ENCODE measurements at places on chromosomes 16 and 17.
A peak's percentile ranks its signal among the peaks of the same experiment; 100 is the strongest.

GRCh38 chr16:73399997-73400396, 352.1 kb upstream of the ZFHX3 start:
- DNase-seq: no peak

DNA sequence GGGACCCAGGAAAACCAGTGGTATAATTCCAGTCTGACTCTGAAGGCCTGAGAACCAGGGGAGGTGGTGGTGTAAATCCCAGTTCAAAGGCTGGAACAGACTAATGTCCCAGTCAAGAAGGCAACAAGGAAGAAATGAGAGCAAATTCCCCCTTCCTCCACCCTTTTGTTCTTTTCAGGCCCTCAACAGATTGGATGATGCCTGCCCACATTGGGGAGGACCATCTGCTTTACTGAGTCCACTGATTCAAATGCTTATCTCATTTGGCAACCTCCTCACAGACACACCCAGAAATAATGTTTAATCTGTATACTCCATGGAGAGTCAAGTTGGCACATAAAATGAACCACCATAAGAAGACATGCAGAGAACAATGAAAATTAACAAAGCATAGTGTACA, 61.9 kb upstream of the CRYM start:
- no peak for DNase-seq

GRCh38 chr16:54446639-54447038, 160.1 kb upstream of the IRX3 start:
- DNase-seq: peak; percentile 16

DNA sequence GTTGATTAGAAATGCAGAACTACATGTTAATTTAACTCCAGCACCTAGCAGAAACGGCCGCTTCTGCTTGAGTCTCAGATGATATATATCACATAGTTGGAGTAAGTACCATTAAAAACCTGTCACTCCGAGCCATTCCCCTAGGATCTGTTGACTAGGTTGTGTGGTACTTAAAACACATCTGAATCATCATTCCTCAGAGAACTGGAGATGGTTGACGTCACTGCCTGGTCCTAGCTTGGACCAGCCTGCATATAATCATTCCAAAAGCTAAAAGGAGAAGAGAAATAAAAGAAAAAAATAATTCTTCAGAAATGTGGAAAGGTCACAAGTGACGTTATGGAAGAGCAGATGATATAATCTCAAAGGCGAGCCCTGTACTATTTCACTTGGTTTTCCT, 31.3 kb upstream of the RASL10B start:
- no peak for DNase-seq

- no peak for DNase-seq
These were observed 916.1 kb downstream of the KCNJ2 start for GRCh38 chr17:71085238-71086033.

GRCh38 chr17:48639136-48639535, 13.0 kb upstream of the HOXB9 start:
- DNase-seq: no peak

DNA sequence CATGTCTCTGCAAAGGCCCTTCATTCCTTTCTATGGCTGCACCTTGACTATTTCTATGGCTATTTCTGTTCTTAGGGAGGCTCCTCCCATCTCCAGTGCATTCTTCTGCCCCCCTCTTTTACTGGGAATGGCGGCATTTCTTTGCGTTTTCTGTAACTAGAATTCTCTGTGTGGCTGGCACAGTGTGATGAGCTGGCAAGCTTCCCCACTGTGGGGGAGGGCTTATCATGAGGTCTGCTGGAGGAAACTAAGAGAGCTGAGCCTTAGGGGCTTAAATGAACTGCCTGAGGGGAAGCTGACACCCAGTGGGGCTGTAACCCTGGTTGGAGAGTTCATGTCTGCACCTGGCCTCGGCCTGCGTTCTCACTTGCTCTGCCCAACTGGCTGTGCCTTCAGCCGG, 1.5 kb upstream of the CARD14 start:
- DNase-seq: no peak

- no peak for DNase-seq
These were observed 2.9 kb downstream of the UBN1 start for GRCh38 chr16:4850211-4850610.

- DNase-seq: no peak
These were observed 1017.1 kb upstream of the EEF2KMT start for GRCh38 chr16:6114691-6115090.

- no peak for DNase-seq
These were observed 486.6 kb upstream of the CDH11 start for GRCh38 chr16:65608455-65608854.

DNA sequence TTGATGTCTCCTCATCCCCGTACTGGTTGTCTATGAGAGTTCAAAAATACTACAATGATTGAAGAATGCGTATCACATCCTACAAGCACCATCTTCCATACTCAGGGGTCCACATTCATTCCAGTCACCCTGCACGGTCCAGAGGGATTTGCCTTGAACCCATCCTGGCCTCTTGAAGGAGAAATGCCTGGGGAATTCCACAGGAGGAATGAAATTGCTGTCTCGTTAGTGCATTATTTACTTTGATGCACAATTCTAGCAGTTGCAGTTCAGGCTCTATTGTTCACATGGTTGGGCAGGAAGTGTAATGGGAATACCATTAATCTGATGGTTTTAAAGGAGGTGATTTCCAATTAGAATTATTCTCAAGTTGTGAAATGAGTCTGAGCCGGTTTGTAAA, 369.1 kb upstream of the XYLT1 start:
- no peak for DNase-seq

DNA sequence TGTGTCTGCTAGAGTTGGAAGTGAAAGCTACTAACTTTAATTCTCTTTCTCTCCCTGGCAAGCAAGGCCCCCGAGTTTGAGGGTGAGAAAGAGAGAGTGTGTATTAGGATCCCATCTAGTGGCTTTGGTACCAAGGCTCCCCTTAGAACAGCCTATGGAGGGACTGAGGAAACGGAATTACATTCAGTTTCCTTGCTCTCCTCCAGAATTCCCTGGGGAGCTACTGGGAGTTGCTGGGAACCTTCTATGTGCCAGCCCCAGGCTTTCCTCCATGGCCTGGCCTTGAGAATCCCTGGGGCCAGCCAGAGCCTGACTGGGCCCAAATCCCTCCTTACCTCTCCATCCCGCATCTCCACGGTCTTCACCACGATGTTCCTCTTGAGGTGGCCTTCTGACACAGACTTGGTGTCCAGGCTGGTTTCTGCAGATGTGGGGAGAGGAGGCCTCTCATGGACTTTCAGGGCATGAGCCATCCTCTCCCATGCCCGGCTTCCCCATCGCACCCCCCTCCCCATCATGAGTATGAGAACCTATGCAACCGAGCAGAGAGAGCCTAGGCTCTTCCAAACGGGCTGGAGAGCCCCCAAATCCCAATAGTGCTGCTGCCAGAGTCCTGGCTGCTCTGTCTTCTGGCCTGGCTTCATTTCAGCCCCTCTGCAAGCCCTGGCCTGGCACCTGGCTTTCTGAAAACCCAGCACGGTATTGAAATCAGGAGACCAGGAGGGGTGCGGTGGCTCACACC, 7.4 kb downstream of the GFAP start:
- no peak for DNase-seq

- no peak for DNase-seq
These were observed 62.5 kb downstream of the CACNG3 start for GRCh38 chr16:24318680-24319079.

- DNase-seq: no peak
These were observed 122.7 kb upstream of the ZFHX3 start for GRCh38 chr16:73170612-73171038.

DNA sequence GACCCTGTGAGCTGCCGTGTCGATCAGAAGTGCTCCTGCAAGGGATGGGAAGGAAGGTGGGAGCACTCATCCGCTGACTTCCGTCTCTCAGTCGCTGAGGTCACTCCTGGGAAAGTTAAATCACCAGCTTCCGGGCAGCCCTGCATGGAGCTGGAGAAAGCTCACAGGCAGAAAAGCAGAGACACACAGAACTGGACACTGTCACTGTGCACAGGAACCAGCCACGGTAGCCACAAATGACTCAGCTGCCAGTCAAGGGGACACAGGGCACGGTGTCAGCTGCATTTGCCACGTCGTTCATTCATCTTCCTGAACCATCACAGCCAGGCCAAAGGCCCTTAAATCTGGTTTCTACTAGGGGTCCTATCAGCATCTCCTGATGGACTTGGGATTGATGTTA, 226.4 kb upstream of the PSMD7 start:
- DNase-seq: no peak

GRCh38 chr17:31843070-31843745, 15.8 kb downstream of the COPRS start:
- DNase-seq: no peak

GRCh38 chr17:48258331-48258730, 150.8 kb downstream of the SNX11 start:
- no peak for DNase-seq

GRCh38 chr16:1097800-1098199, 1.8 kb upstream of the C1QTNF8 start:
- no peak for DNase-seq

DNA sequence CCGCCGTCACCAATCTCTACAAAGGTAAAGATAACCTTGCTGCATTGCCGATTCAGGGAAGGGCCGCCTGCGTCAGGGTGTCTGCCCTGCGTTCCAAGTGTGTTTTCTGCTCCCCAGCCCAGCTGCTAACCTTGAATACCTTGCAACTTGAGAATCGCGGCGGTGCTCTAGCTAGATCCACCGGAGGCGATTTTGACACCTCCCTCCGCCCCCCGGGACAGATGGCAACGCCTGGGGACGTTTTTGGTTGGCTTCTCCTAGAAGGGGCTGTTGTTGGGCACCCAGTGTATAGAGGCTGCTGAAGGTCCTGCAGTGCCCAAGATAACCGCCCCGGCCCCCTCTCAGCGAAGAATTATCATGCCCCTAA, 1.5 kb downstream of the HAPSTR1 start:
- no peak for DNase-seq

DNA sequence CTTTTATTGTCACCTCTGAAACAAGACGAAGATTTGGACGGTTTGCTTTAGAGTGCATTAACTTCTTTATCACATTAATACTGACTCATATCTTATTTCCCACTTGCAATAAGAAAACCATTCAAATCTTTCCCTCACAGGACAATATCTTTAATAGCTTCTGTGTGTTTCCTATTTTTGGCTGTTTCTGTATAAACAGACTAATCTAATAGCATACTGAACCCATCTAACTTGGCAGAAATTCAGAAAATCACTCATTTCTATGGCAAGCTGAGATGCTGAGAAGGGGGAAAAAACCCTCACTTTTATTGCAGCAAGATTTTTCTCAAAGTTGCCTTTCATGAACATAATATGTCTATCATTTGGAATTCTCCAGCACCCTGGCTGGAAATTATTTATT, 524.9 kb downstream of the WWOX start:
- DNase-seq: no peak

DNA sequence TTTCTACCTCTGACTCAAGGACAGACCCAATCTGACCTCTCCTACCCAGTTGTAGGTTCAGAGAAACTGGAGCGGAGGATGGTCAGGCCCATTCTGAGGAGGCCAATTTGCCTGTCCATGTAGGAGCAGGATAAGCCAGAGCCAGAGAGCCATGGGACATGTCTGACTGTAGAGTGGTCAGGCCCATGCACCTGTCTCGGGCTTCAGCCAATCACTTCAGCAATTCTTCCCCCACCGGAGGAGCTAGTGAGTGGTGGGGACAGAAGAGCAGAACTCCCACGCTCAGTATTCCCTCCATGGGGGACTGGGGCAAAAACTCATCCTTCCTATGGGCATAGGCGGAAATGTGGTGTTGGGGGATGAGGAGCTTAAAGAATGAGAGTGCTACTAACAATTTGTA, 14.3 kb downstream of the DCAF7 start:
- DNase-seq: no peak

GRCh38 chr16:73565263-73565662, 517.3 kb upstream of the ZFHX3 start:
- no peak for DNase-seq

GRCh38 chr16:88923926-88924833, 52.8 kb downstream of the CBFA2T3 start:
- no peak for DNase-seq

DNA sequence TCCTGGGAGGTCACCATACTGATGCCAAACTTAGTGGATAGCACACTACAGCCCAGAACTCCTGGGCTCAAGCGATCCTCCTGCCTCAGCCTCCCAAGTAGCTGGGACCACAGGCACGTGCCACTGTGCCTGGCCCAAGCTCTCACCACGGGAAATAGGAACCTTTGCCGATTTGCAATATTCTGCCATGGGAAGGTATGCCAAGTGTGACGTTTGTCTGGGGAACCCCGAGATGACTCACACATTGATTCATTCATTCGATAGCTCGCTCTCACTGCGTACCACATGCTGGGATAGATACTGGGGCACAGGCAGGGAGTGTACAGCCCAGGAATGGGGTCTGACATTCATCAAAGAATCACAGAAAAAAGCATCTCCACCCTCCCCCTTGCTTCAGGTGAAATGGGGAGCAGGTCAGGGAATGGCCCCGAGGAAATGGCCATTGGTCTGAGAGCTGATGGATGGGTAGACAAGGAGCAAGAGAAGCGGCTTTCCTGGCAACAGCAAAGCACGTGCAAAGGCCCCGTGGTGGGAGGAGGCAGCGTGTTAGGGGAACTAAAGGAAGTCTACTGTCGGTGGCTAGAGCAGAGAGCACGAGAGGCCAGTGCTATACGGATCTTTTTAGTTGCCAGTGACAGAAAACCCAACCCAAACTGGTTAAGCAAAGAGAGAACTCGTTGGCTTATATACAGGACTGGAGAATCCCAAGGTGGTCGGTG, 44.1 kb downstream of the DNAH17 start:
- no peak for DNase-seq

GRCh38 chr17:82283208-82283749, 9.8 kb upstream of the CSNK1D start:
- DNase-seq: peak; percentile 85

- no peak for DNase-seq
These were observed 4.7 kb upstream of the ZNF423 start for GRCh38 chr16:49860593-49860992.

DNA sequence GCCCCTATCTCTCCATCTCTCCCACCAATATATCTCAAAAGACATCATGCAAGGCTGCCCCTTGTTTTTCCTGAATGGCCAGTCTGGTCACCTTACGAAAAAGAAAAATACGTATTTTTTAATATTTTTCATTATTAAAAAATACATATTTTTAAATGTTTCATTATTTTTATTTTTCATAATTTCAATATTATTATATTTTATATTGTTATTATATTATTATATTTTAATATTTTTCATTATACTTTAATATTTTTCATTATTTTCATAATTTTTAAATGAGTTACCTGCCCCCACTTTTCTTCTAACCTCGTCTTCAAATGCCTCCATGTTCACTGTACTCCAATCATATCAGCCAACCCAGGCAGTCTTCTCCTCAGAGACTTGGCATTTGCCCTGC, 116.0 kb upstream of the ERCC4 start:
- DNase-seq: no peak

Data from HL-60 (cell line).